ENCODE measurements at places on chromosomes 1 and 21. TPM values are rescaled to one million over a fixed set of nuclear protein-coding genes. Genes with fewer than 3 reads are reported as not detected.

DNA sequence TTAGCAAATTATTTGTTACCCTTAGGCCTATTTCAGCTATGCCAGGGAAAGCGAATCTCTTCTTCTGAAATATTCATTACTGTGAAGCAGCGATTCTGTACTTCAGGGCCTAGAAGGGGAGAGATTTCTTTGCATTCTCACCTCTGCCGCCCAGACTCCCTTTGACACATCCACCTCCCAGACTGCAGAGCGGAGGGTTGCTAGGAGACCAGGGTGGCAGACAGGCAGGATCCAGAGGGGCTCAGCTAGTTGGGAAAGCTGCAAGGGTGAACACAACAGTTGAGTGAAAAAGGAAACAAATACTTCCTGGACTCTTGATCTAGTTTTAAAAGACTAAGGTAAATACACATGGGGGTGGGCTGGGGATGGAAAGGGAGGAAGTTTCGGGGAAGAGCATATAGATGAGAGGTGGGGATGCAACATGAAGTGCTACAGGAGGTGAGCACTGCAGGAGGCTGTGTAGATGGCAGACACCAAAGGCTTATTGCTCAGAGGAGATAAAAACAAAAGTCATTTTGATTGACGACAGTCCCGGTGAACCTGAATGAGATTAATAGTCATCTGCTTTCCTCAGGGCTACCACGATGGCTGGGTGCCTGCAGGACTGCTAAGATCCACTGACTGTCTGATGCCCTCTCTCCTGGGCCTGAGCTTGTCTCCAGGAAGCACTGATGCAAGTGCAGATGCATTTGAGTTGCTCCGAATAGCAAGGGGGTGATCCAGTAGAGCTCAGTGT is 26.4 kb upstream of the RAB3GAP2 start:
- no peak for DNase-seq

DNA sequence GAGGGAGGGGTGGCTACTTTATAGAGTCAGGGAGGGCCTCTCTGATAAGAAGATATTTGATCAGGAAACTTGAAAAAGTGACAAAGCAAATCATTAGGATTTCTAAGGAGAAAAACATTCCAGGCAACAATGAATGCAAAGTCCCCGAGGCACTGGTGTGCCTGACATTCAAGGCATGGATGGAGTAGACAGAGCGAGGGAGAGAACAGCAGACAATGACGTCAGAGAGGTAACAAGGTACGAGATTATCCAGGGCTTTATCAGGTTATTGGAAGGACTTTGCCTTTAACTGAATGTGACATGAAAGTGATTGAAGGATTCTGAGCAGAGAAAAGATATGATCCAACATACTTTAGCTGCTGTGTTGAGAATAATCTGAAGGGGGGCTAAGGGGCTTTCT is 72.4 kb upstream of the GNG4 start:
- DNase-seq = no peak

DNA sequence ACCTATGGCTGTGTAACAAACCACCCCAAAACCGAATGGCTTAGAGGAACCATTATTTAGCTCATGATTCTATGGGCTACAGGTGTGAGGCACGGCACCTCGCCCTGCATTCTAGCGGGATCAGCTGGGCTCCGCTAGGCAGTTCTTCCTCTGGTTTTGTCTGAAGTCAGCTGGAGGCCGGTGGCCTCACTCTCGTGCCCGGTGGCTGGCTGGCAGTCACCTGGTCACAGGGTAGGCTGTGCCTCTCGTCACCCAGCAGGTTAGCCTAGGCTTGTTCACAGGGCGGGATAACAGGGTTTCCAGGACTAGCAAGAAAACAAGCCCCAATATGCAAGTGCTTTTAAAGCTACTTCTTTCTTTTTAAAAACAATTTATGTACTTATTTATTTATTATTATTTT is 16.3 kb upstream of the AGPAT3 start:
- DNase-seq = no peak

GRCh38 chr1:151716771-151717631 is at the start of gene CELF3:
Gene CELF3, minus strand, starts transcription at chr1:151716803. Its CDS starts 783 bp downstream, at chr1:151716020.
- no peak for DNase-seq

GRCh38 chr1:39933956-39934941 is 20.7 kb upstream of the MFSD2A start:
- no peak for DNase-seq

- no peak for DNase-seq
Observed at GRCh38 chr1:91454136-91454535, 46.5 kb upstream of the CDC7 start.

DNA sequence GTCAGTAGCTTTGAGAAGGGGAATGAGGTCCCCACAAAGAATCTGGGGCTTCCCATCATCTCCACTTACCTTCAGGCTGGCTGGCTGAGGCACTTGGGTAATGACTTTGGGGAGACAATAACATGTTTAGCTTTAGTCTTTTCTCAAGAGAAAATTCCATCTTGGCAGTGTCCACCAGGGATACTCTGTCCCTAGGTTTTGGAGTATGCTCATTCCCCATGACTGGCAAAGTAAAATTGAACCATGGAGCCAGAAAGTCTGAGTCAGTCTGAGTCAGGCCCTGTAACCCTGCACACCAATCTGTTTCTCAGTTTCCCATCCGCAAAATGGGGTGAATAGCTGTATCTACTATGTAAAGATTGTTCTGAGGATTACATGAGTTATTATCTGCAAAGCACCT is 28.2 kb downstream of the RUNX1 start:
- DNase-seq = peak; percentile 52

- DNase-seq = no peak
Observed at GRCh38 chr1:198183605-198184004, 26.8 kb downstream of the NEK7 start.

DNA sequence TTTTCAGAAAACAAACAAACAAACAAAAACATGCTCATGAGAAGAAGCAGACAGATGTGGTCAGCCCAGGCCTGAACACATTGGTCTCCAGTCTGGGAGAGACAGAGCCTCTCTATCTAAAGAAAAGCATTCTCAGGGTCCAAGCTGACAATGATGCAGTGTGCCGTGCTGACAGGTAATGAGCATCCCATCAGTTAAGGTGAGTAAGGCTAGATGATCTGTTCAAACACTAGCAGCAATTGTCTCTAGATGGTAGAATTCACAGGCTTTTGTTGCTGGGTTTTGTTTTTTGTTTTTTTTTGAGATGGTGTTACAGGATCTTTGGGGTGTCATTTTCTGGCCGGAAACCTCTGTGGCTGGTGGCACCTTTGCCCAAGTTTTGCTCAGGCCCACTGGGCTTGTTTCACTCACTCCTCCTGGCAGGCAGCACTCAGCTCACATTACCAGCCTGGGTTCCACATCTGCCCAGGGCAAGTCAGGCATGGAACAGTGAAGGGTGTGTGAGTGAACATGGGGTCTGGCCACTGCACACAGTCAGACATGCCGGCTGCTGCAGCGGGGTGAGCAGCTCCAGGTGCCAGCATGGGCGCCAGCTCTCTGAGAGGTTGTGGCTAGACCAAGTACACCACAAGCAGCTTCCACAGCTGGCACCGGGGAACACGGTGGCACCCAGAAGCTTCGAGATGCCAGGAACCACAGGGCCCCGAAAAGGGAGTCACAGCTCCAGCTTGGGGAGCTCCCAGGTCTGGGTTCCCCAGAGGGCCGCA is 2.5 kb upstream of the C1QA start:
- DNase-seq = no peak

The MASP2 gene
- 0.31 TPM for total RNA-seq

GRCh38 chr1:18798533-18798932 is 60.9 kb downstream of the TAS1R2 start:
- no peak for DNase-seq

DNA sequence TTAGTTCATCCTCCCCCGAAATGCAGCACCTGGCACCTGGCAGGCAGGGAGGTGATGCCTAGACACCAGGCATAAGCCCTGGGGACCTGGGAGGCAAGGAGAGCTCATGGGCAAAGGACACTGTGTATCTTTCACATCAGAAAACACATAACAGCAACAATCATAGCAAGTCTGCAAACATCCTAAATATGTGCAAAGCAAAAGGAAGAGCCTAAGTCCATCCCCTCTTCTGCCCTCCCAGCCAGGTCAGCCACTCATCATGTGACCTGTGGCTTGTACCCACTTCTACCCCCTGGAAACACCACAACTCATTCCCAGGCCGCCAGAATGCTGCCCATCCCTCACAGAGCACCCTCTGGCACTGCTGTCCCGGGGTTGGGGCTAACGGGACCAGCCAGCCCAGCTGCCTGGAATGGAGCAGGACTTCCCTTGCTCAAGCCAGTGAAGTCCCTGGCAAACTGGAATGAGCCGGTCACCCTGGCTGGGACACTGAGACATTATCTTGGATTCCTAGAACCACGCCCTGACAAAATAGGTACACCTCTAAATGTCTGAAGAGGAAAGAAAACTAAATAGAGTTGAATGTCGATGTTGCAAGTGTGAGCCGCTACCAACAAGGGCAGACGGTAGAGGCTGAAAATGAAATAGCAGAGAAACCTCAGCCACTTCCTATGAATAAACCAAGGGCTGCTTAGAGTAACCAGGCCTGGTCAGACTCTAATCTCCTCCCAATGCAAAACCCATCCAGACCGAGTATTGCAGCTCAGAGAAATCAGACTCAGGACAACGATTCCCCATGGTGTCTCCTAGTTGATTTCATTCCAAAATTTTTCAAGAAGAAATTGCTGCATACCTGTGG is 29.4 kb downstream of the TMPRSS2 start:
- DNase-seq = no peak

The CAPN8 gene
- total RNA-seq = not detected

The THEM5 gene
- not detected for total RNA-seq

DNA sequence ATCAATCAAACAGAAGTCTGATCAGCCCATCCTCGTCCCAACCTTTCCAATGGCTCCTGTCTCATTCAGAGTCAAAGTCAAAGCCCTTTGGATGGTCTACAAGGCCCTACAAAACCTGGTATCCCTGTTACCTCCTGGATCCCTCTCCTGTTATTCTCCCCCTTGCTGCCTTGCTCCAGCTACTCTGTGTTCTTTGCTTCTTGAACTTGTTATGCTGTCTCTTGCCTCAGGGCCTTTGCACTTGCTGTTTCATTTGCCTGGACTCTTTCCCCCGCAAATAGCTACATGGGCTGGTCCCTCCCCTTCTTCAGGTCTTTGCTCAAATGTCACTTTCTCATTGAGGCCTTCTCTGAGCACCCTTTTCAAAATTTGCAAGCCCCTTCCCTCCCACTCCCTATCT is 1.4 kb upstream of the CSF3R start:
- no peak for DNase-seq

DNA sequence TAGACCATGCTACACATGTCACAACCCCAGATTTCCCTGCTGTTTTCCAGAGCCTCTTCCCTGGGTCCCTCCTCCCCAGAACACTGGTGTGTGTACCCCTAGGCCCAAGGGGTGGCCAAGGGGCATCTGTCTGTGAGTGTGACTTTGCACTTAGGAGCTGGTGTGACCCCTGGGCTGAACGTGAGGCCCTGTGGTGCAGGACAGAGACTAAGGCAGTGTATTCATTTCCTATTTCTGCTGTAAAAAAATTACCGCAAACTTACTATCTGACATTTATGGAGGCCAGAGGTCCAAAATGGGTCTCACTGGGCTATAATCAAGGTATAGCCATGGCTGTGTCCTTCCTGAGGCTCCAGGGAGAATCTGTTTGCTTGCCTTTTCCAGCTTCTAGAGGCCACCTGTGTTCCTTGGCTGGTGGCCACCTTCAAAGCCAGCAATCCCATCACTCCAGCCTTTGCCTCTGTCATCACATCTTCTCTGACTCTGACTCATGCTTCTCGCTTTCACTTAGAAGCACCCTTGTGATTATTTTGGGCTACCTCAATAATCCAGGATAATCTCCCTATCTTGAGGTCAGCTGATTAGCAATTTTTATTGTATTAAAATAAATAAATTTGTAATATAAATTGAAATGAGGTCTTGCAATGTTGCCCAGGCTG is 24.0 kb upstream of the ELOA start:
- no peak for DNase-seq

DNA sequence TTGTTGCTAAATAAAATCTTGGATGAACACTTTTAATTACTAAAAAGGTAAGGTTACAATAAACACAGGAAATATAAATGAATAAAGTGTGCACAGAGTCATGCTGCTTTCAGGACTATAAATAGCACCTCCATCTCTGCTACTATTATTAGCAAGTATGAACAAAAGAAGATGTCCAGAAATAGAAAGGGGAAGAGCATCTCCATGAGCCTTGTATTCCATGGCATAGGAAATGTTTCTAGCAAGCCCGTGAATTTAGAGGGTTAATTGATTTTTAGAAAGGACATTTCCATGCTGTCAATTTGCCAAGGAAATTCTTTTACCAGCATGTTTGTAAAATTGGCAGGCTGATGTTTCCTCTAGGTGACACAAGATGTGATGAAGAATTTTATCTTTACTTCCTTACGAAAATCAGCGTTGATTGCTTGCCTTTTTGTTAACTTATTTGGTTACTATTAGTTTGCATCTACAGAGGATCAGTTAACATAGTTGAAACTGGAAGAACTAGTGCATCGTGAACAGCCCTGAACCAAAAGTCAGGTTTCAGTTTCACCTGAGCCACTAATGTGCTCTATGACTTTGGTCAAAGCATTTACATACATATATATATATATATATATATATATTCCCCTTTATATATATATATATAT is 45.3 kb downstream of the NR5A2 start:
- DNase-seq = no peak

- no peak for DNase-seq
Observed at GRCh38 chr1:241839369-241839979, 8.5 kb upstream of the EXO1 start.

DNA sequence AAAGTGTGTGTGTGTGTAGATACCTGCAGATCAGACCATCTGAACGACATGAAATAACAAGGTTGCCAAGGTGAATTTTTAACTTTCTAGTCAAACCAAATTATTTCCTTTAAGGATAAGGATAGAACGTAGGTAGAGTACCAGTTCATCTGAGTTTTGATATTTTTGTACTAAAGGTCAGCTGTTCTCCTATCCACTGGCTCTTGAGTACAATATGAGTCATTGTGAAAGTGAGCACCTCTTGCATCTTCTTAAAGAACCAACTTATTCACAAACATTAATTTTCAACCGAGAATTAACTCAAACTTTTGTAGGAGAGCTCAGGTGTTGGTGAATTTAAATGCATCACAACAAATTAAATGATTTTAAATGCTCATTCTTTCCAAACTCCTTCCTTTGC is 71.5 kb downstream of the IFI44 start:
- no peak for DNase-seq
